AG08396 (cell line): ENCODE measurements at places on chromosomes 1 and 21.
A peak's percentile ranks its signal among the peaks of the same experiment; 100 is the strongest.

- no peak for DNase-seq
Measured at GRCh38 chr1:212486619-212486975, 53.9 kb downstream of the NENF start.

GRCh38 chr1:87143413-87144135 is 185.1 kb upstream of the LMO4 start:
- no peak for DNase-seq

DNA sequence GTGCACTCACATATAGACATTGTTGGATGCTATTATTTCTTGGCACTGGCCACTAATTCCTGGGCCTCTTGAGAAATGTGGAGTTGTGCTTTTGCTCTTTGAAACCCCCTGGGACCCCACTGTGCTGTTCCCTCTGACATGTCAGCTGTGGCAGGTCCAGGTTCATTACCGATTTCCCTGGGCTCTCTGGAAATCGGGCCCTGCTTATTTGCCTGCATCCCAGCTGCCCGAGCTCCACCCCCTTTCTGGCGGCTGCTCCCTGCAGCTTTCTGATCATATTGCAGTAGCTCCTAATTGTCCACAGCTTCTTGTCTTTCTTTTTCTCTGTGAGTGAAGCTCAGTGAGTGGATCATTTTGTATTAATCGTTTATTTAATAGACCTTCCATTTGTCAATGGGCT is 183.7 kb upstream of the FAM78B start:
- no peak for DNase-seq

- DNase-seq: no peak
Measured at GRCh38 chr21:37688952-37689659, 227.2 kb downstream of the KCNJ6 start.

- DNase-seq: no peak
Measured at GRCh38 chr1:145927916-145928643, 796 bp upstream of the RBM8A start.

DNA sequence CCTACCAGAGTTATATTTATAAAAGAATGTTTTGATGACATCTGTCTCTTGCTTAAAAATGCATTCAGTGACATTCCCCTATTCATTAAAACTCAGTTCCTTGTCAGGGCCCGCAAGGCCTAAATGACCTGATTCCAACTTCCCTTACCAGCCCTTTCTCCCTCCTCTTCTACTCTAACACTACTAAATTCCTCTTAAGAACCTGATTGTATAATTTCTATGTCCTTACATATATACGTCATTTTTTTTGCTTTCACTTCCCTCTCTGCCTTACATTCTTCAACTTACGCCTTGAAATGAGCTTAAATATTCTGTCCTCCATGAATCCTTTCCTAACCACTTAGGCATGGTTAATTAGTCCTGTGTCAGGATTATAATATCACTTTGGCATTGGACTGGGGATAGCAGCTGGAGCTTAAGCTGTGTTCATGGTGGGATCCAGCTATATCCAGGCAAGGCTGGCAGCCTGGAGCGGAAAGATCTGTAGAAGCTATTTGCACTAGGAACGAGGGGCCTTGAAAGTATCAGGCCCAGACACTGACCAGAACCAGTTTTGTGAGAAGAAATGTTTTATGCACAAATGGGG is 360.2 kb upstream of the PTBP2 start:
- DNase-seq: no peak

GRCh38 chr1:183887826-183888819 is 83.2 kb downstream of the RGL1 start:
- DNase-seq: no peak

- no peak for DNase-seq
Measured at GRCh38 chr1:74748960-74749359, 16.0 kb downstream of the TYW3 start.

DNA sequence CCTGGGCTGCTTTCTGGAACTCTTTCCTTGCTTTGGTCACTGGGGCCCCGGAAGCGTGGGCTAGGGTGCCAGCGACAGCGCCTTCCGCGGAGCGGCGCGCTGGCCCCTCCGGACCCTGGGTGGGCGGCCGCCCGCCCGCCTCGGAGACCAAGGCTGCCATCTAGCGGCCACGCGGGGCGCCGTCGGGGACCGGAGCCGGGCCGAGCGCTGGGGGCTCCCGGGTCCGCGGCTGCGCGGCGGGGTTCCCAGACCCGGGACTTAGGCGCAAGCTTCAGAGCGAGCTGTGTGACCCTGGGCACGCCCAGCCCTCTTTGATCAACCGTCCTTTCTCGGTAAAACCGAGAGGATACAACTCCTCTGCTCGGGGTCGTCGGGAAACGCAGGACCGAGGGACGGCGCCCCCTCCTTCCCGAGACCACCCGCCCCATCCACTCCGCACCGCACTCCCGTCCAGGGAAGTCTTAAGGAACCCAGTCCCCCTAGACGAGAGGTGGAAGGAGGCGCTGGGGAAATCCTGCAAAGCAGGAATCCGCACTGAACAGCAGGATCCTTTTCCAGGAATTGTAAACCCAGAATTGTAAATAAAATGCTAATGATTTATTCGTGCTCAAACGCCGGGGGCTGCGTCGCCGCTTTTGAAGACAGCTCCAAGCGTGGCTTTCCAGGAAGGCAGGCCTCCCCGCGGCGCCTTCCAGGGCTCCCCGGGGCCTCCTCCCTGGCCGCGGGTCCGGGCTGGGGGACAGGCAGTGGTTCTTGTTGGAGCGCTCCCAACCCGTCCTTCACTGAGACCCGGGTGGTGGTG is 41.2 kb downstream of the RRAGC start:
- DNase-seq: peak; percentile 78

DNA sequence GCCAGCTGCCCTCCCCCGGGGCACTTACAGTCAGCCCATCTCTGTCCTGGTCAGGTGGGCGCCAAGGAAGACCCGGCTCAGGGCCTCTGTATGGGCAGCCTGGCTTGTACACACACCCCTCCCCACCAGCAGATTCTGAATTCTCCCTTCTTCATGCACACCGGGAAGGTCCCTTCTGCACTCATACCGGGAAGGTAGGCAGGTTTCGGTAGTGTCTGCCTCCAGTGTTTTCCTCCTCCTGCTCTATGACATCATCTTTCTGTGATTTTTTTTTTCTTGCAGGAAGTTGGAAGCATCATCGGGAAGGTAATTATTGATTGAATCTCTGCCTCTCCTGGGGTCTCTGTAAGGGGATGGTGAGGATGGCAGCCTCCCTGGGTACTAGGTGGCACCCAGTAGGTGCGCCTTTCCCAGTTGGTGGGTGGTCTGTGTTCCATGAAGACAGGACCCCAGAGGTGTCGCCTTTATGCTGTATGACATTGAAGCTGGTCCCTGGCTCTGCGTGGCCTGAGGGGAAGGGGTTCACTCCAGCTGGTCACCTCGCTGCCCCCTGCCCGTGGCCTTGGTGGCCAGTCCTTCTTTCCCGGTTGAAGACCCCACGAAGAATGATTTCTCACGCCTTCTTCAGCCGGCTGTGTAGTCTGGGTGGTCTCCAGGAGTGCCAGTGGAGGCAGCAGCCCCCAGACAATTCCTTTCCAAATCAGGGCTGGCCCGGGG is 82.1 kb upstream of the COL6A1 start:
- DNase-seq: no peak
